ENCODE measurements at places on chromosomes 5 and 9.

- DNase-seq = no peak
These were observed 63.9 kb downstream of the PARP8 start for GRCh38 chr5:50730336-50730735.

DNA sequence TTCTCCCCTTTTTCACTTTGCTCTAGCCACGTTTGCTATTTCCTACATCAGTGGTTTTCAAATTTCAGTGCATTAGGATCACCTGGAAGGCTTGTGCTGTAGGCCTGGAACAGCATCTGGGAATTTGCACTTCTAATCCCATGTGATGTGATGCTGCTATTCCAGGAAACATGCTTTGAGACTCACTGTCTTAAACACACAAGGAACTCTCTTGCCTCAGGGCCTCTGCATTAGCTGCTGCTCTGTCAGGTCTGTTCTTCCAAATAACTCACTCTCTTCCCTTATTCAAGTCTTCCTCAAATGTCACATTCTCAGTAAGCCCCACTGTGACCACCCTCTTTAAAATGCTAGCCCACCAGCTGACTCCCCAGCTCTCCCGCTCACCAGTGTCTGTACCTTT, 204.0 kb downstream of the DNAH5 start:
- DNase-seq = no peak

DNA sequence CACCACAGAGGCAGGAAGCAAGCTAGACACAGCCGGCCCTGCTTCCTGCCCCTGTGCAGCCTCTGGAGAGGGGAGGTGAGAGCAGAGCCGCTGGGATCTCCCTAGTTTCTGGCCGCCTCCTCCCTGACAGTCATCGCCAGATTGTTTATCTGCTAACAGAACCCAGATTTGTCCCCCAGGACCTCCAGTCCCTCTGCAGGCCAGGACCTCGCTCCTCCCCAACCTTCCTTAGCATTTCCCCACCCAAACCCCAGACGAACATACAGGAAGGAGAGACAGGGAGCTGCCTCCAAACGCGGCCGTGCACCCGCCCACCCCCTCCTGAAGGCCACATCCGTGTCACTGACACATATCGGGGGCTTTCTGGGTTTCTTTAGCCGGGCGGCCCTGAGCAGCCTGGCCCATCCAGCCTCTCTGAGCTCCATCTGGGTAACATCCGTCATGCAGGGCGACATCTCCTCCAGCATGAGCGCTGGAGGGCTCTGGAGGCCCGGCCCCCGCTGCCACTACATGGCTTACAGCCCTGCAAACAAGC, 47.5 kb downstream of the DBH start:
- DNase-seq = peak; percentile 54

- DNase-seq = no peak
These were observed 176.7 kb downstream of the PRELID2 start for GRCh38 chr5:145658435-145658834.

DNA sequence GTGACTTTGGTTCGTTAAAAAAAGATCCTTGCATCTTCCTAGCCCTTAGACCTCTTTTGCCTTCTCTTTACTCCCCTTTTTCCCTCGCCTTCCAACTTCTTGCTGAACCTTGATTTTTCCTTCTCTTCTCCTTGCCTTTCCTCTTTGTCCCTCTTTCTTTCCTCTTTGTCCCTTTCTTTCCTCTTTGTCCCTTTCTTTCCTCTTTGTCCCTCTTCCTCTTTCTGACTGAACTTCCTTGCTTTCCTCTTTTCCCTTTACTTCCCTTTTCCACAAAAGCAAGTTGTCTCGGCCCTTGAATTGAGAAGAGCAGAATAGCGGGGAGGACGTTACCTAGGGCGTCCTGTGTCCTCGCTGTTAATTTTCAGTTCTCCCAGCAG, 1.4 kb upstream of the MLLT3 start:
- DNase-seq = no peak

GRCh38 chr5:73359395-73359794, 89.2 kb downstream of the FOXD1 start:
- DNase-seq = no peak

DNA sequence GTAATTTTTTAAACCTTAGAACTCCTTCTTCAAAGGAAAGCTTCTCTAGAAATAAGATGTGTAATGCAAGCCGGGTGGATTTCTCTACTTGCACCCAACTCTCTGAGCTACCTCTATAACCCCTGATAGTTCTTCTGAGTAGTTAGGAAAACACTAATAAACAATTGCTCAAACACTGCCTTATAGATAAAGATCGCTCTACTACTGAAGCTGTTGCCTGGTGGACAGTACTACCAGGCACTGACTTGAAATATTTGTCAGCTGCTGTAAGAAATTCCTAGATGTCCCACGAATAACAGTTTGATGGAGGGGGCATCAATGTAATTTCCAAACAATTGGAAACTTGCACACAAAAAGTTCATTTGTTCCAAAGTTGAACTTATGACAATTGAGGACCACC, 42.0 kb downstream of the NR3C1 start:
- DNase-seq = no peak

- DNase-seq = no peak
These were observed 55.5 kb upstream of the IFNK start for GRCh38 chr9:27468462-27469110.

- no peak for DNase-seq
These were observed 21.4 kb downstream of the FREM1 start for GRCh38 chr9:14888875-14889274.

DNA sequence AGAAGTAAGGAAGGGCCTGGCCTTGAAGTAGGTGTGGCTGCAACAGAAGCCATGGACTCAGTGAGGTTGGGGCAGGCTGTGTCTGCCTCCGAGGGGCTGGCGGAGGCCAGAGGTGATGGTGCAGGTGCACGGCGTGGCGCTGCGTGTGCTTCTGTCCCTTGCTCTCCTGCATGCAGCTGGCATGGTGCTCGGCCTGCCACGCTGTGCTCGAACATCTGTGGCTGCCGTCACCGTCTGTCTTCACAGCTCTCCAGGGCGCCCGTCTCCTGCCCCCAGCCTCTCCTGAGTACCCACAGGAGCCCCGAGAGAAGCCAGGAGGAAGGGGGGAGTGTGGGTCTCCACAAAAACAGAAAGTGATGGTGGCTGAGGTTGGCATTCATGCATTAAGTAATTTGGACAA, 193.7 kb downstream of the CACNA1B start:
- DNase-seq = no peak

- no peak for DNase-seq
These were observed 68.4 kb downstream of the MED27 start for GRCh38 chr9:132011309-132011708.

- no peak for DNase-seq
These were observed 85.9 kb upstream of the FAM120A start for GRCh38 chr9:93365427-93366118.

GRCh38 chr9:120787933-120788332, 5.3 kb downstream of the FBXW2 start:
- DNase-seq = no peak

DNA sequence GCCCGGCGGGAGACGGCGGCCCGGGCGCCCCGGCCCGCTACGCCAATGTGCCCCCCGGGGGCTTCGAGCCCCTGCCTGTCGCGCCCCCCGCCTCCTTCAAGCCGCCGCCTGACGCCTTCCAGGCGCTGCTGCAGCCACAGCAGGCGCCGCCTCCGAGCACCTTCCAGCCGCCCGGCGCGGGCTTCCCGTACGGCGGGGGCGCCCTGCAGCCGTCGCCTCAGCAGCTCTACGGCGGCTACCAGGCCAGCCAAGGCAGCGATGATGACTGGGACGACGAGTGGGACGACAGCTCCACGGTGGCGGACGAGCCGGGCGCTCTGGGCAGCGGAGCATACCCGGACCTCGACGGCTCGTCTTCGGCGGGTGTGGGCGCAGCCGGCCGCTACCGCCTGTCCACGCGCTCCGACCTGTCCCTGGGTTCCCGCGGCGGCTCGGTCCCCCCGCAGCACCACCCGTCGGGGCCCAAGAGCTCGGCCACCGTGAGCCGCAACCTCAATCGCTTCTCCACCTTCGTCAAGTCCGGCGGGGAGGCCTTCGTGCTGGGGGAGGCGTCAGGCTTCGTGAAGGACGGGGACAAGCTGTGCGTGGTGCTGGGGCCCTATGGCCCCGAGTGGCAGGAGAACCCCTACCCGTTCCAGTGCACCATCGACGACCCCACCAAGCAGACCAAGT, 723 bp downstream of the SNX18 start:
- peak; percentile 57 for DNase-seq

GRCh38 chr5:78277715-78278114, 16.8 kb downstream of the AP3B1 start:
- no peak for DNase-seq

DNA sequence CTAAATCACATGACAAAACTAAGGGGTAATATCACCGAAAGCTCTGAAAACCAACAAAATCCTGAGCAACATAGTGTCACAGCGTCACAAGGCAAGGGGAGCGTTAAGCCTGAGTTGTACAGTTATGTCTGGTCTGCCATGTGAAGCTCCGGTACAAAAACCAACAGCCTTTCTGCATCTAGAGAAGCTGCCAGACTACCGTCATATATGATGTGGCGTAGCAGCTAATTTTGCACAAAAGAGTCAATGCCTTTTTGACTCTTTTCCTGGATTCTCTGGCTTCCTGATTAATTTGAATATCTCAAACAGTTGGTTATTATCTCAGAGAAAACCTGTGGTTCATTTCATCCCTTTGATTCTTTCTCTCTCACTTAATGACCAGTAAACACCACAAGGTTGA, 16.0 kb upstream of the ATP10B start:
- DNase-seq = no peak

DNA sequence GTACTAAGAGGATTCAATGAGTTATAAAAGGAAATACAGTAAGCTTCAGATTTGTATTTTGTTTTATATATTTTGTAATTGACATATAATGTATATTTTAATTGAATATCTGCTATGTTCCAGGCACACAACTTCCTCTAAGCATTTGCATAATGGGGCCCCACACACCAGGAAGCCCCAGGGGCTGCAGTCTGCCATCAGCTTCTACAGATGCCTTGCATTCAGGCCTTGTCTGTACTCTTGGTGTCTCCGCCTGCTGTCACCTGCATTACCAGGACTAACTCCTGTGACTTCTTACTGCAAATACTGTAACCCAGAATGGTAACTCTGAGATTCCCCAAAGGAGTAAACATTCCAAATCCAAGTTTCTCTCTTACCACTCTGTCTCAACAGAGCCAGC, 20.6 kb downstream of the ARL15 start:
- no peak for DNase-seq

DNA sequence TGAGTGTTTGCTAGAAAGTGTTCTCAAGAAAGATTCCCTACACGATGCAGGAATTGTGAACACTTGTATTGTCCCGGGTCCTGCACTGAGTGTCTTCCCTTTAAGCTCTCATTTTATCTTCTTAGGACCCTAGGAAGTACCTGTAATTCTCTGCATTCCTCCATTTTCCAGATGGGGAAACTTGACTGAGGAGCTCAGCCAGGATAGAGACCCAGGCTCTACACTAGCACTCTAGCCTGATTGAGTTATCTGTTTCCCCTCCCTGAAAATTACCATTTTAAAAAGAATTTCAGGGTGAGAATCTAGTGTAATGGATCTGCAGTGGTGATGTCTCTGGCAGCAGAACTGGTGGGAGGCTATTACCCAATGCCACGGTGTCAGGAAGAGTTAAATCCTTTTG, 453.9 kb downstream of the KDM4C start:
- DNase-seq = no peak

GRCh38 chr5:36367524-36367923, 65.8 kb upstream of the RANBP3L start:
- DNase-seq = no peak

GRCh38 chr5:14322437-14323187, 179.5 kb downstream of the TRIO start:
- DNase-seq = no peak

DNA sequence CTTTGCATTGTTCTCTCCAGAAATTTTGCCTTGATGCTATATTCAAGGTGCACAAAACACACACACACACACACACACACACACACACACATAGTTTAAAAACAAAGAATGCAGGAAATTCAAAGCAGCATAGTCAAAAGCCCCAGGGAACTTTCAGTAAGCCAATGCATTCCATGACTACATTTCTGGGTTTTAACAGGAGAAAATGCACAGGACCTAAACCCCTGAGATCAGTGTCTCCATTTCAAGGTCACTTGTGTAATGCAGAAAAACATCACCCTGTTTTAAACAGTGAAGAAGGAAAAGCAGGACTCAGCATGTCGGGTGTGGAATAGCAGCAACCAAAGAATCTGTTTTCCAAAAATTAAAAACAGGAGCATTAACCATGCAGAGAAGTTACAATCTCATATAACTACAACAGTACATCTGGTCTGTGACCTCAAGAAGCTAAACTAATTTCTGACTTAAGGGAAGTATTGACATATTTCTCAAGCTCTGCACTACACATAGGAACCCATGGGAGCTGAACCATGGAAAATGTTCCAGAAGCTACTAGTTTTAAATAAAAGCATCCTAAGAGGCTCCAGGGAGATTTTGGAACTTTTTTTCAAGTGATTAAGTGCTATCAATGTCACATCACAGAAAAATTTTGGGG, 296.7 kb downstream of the HINT1 start:
- no peak for DNase-seq

GRCh38 chr9:101014566-101014965, 14.0 kb upstream of the PLPPR1 start:
- no peak for DNase-seq

DNA sequence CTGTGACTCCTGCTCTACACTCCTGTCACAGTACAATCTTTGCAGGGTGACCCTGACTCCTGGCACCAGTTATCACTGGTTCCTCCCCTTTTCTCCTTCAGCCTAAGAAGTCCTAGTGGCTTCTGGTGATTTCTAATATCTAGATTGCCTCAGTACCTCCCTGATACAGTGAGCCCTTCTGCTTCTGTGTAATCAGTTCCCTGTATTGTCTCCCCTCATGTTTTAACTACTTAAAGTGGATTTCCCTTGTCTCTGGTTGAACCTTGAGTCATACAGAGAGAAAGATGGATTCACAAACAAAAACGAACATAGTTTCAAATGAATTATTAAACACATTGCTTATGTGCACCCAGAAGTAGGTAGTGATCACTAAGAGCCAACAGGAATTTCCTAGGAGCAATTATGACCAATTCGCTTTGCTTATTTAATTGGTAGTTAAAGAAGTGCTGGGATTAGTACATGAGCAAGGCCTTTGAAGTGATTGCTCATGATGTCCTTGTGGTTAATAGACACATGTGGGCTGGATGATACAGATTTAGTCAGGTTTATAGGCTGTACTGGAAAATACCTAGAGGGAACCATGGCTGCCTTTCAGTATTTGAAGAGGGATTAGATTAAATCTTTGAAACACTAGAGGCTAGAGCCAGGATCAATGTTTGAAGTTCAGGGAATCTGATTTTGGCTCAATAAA, 145.8 kb upstream of the MEF2C start:
- DNase-seq = no peak

DNA sequence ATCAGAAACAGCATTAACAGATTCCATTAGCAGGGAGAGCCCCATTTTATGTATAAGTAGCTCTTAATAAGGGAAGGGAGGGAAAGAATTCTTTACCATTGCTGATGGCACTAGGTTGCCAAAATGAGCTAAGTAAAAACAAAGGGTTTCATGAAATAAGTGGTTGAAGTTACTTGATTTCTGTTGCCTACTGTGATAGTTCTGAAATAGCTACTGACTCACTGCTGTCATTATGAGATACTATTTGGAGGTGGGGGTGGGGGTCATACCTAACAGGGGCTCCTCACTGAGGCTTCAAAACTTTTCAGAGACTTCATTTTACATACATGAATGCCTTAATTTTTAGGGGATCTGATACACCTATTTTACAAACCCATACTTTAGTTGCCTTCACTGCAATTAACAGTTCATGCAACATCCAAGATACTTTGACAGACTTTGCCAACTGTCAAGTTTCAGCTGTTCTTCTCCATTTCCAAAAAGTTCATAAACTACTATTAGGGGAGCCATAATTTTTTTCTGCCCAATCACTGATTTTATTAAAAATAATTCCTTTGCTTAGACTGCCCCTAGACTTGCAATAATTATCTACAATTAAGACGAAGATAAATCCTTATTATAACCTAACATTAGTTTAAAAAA, 4.6 kb downstream of the HOMER1 start:
- no peak for DNase-seq
